ENCODE measurements at places on chromosomes 5 and 9.

DNA sequence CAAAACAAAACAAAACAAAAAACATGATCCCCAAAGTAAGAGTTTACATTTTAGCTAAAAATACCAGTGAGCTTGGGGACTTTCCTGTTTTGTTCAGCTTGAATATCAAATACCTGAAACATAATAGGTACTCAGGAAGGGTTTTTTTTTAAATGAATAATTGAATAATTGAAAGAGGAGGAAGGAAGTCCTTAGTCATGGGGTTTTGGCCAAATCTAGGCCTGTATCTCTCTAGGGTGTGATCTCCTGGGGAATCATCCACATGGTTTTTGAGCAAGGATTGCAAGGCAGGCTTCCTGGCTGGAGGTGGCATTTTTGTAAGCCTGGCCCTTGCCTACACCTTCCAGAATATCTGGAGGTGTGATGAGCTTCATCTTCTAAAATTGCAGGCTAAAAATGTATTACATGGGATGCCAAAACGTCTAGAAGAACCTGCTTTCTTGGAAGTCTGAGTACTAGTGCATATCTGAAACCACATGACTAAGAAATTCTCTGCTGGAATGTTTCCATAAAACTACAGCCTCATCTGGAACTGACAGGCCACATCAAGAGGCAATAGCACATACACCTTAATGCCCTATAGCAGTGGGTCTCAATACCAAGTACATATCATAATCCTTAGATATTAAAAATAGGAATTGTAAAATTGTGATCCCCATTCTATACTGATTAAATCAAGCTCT lies 10.4 kb downstream of the C9 start:
- no peak for DNase-seq

- no peak for DNase-seq
Measured at GRCh38 chr5:119074419-119074818, 3.5 kb downstream of the DMXL1 start.

DNA sequence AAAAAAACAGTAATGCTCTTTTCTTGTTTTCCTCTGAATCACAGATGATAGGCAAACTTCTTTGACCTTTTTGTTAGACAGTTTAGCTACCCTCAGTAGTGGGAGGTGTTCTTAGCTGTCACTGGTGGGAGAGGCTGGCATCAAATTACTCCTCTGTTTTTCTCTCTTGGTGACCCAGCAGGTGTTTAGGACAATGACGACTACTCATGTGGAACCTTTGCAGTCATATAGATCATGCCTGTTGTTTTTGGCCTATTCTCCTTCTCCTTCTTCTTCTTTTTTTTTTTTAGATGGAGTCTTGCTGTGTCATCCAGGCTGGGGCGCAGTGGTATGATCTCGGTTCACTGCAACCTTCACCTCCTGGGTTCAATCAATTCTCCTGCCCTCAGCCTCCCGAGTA lies 15.4 kb upstream of the NPR2 start:
- no peak for DNase-seq

GRCh38 chr5:178454303-178454702 lies 135.9 kb downstream of the COL23A1 start:
- no peak for DNase-seq

DNA sequence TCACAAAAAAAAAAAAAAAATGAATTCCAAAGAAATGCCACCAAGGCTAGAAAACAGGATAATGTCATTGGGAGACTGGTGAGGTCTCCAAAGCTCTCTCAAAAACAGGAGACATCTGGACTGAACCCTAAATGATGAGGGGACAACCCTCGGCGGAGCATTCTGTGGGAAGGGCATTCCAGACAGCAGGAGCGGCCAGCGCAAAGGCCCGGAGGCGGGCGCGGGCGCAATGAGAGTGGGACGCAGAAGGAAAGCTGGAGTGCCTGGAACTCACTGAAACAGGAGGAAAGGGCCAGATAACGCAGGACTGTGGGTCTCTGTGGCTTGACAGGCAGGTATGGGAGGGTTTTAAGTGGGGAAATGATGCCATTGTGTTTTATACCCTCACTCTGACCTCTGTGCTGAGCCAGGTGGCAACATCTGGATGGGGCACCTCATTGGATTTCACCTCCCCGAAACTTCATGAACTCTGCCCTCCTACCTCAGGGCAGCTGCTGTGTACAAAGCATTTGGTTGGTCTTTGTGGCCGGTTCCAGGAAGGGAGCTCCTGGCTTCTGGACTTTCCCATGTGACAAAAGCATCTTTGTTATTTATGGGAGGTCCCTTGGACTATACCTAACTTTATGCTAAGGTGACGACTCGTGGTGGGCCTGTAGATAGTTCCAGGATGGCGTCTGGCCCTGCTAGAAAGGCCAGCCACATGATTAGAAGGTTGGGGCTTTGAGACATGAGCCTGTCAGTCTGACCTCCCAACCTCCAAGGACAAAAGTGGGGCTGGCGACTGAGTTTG lies 11.5 kb upstream of the MAPK9 start:
- DNase-seq = no peak

GRCh38 chr5:56142614-56143372 lies 90.3 kb downstream of the ANKRD55 start:
- no peak for DNase-seq

- no peak for DNase-seq
Measured at GRCh38 chr5:18607570-18607969, 973.3 kb downstream of the TAF11L14 start.

GRCh38 chr5:133957080-133957479 lies 11.3 kb downstream of the C5orf15 start:
- no peak for DNase-seq

DNA sequence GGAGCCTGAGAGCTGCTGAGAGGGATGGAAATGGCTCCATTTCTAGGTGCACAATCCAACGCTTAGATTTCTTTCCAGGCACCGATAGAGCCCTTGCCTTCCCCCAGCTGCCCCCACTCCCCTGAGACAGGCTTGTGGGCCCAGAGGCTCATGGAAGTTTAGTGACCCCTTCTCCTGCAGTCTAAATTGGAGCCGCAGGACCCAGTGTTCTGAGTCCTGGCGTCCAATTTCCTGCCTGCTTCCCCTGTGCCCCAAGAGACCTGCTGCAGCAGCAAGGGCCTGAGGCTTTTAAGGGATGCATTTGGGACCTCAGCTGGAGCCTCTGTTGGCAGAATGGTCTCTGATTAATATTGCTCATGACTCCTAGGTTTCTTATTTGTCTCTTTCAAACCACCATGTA lies 61.7 kb downstream of the RGS3 start:
- no peak for DNase-seq

GRCh38 chr5:61245486-61245885 lies 83.2 kb upstream of the SMIM15 start:
- DNase-seq = no peak

DNA sequence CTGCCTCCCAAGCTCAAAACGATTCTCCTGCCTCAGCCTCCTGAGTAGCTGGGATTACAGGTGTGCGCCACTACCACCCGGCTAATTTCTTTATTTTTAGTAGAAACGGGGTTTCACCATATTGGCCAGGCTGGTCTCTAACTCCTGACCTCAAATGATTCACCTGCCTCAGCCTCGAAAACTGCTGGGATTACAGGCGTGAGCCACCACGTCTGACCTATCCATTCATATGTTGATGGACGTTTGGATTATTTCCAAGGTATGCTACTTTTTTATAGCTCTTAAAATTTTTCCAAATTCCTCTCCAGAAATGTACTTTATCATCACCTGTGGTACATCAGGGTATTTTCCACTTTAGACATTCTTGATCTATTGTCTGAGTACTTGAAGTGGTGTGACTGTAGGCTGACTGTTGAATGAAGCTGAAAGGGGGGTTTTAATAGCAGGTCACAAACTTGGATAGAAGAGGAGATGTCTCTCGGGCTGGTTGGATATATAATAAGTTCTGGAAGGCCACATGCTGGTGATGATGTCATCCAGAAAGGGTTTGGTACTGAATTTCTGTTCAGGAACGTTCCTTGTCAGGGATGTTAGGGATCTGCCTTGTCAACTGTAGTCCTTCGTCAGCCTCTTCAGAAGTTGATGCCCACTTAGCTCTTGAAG lies 7.4 kb downstream of the CTNNA1 start:
- no peak for DNase-seq

GRCh38 chr5:82244151-82244550 lies 34.0 kb downstream of the RPS23 start:
- DNase-seq = no peak

DNA sequence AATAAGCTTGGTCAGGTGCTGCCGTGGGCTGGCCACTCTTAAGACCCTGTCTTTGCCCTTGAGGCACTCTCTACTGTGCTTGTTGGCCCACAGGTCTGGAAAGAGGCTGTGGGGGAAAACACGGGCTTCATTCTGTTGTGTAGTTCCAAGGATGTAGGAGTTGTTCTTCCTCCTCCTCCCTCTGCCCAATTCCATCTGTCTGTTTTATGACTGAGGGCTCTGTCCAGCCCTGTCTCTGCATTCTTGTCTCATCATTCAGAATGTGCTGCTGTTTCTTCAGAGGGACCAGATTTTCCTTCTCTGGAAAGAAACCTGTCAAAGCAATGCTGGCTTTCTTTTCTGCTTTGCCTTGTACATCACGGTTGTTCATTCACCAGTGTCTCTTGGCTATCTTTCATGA lies 84.1 kb downstream of the MAP1B start:
- DNase-seq = no peak

GRCh38 chr9:35726931-35727330 lies 5.1 kb downstream of the TLN1 start:
- no peak for DNase-seq

DNA sequence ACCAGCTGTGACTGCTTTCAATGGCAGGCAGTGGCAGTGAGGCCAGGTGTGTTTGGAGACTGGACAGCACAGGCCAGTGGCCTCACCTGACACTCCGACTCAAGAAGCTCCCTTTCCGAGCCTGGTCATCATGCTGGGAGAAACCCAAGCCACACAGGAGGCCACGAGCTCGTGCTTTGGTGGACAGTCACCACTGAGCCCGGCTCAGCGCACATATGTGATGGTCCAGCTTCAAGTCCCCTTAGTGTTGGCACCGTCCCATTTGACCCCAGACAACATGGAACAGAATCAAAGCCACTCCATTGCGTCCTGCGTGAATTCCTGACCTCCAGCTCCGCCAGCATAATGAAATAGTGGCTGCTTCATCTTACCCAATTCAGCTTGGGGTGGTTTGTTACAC lies 64.0 kb upstream of the PPP1R26 start:
- DNase-seq = no peak

DNA sequence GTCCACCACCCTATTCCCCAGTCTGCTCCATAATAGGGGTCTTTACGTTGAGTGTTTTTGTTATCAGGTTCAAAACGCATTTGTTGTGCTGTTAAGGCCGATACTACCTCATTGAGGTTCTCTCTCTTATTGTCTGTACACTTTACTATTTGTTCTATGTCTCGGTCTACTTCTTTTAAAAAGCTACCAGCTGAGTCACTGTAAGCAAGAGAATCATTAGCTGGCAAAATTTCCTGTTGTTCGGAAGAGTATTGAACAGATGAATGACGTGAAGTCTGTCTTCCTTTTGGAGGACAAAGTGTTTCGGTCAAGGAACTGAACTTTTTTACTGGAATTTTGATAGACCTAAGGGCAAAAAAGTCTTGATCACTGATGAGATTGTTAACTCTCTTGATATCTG lies 10.3 kb downstream of the LYSMD3 start:
- DNase-seq = no peak

DNA sequence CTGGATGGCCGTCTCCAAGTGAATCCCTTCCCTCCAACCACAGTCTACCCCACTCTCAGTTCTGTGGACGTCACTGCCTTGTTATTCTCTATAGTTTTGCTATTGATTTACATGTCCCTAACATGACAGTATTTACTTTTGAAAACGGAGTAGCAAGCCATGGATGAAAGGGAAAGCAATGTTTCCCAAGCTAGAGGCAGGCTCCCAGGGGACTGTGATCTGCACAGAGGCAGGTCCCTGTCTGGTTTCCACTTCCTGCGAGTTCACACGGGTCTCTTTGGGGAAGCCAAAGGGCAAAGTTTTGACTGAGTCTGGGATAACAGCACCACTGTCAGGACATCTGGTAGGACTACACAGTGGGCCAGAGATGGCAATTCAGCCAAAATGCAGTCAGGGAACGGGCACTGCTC lies 12.7 kb downstream of the C9orf153 start:
- no peak for DNase-seq

Measured in stimulated activated CD4-positive, alpha-beta T cell treated with anti-CD3 and anti-CD28 coated beads, Interleukin-12 subunit alpha, Interleukin-12 subunit beta, amount 100 ng/mL, for 48 hours (primary cell).